ENCODE measurements at places on chromosomes 11 and 22.

GRCh38 chr11:464316-464715, 14.2 kb downstream of the PTDSS2 start:
- peak; percentile 84 for DNase-seq

GRCh38 chr22:44202261-44202789, 21.6 kb downstream of the PARVG start:
- DNase-seq = no peak

DNA sequence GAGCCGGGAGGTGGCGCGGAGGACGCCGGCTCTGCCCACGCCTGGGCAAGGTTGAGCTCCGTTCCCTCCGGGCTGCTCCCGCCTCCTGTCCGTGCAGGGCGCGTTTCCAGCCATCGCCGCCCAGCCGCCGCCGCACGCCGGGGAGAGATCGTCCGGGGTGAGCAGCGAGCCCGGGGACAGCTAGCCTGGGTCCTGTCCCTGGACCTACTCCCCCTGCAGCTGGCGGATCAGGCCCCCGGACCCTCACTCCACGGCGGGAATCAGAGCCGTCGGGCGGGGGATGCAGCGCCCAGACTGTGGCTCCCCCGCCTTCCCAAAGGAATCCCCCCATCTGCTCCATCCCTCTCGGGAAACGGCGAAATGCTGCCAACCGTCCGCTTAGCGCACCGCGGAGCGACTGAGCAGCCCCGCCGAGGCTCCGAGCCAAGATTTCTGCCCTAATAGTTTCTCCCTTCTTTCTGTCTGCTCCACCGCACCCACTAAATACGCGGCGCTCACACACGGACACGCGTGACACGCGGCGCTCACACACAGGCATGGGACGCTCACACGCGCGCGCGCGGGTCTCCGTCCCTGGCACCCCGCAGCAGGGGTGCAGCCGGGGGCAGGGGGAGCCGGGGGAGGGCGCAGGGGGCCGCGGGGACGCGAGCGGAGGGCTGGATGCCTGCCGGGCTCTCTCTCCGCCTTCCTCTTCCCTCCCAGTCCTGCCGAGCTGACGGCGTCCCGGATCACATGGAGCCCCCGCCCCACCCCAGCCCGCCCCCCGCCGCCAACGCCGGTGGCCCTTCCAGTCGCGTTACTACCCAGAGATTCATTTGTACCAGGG, at the start of gene KCNJ5:
Gene KCNJ5, plus strand, starts transcription at position 814 of the 826 bp plus-strand sequence. CDS start 19,918 bp downstream, outside the sequence.
- no peak for DNase-seq

- DNase-seq = no peak
Measured at GRCh38 chr22:33873186-33873585, 47.1 kb downstream of the LARGE1 start.

- DNase-seq = no peak
Measured at GRCh38 chr11:112805658-112806057, 155.6 kb upstream of the NCAM1 start.

GRCh38 chr22:27124351-27124966, 467.1 kb downstream of the MIAT start:
- no peak for DNase-seq

DNA sequence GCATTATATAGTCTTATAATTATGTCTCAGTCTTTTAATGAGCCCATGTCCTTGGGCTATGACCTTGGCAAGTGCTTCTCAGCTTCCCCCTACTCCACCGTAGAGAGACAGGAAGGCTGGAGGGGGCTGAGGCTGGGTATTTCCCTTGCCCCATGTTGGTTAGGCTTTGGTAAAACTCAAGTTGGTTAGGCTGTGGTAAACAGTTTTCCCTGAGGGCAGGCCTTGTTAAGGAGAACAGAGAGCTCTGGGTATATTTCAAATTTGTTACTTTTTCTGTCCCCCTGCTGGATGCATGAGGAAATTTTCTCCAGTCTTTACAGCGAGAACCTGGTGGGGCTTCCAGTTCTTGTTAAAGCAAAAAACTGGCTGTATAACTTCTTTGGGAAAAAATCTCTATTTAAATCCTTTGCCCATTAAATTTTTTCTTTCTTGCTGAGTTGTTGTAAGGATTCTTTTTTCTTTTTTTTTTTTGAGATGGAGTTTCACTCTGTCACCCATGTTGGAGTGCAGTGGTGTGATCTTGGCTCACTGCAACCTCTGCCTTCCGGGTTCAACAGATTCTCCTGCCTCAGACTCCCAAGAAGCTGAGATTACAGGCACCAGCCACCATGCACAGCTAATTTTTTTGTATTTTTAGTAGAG, 12.2 kb upstream of the DCHS1 start:
- DNase-seq = no peak

DNA sequence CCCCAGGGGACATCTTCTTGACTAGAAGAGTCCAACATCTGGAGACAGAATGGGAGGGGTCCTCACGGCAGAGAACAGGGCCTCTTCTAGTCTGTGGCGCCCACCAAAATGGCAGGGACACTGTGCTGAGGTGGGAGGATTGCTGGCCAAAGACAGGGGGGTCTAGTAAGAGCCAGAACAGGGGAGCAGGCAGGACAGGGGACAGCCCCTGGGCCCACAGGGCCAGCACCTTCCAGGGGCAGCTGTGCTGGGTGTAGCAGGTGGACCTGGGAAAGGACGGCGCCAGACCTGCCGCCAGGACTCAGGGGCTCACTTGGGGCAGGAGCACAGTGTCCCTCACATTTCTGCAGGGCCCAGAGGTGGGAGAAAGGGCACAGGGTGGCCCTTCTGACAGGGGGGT, 858 bp upstream of the APOBEC3A start:
- peak; percentile 82 for DNase-seq

Measured in chondrocyte (in vitro differentiated cells).